Lung (tissue), 17 donors: ENCODE measurements at places on chromosomes 7 and 10. TPM values are rescaled to one million over a fixed set of nuclear protein-coding genes. Genes with fewer than 3 reads are reported as not detected.

VWDE gene
- 1.7 TPM for total RNA-seq

SLC39A12 gene
- total RNA-seq = not detected

PON1 gene
- 0.20 TPM for total RNA-seq

- H3K4me1 ChIP-seq = peaks cover 32% of the 10 kb centered on the region
- no peaks in the 10 kb centered on the region for H3K27me3 ChIP-seq
- DNase-seq = no peak
- no peak overlapping the region for H3K4me3 ChIP-seq
- no peak overlapping the region for H3K27ac ChIP-seq
These were observed 41.9 kb downstream of the AP5Z1 start for GRCh38 chr7:4817178-4817901.

ZNF365 gene
- 0.80 TPM for total RNA-seq

- H3K27me3 ChIP-seq = no peaks in the 10 kb centered on the region
- no peak overlapping the region for H3K4me3 ChIP-seq
- peak overlapping the region; percentile 94 for H3K27ac ChIP-seq
- H3K36me3 ChIP-seq = no peaks in the 10 kb centered on the region
These were observed 33.2 kb downstream of the WBP1L start for GRCh38 chr10:102776779-102777456.

GRCh38 chr7:114070246-114070645 lies 151.4 kb upstream of the PPP1R3A start:
- H3K27me3 ChIP-seq = no peaks in the 10 kb centered on the region
- no peaks in the 10 kb centered on the region for H3K4me1 ChIP-seq
- no peak overlapping the region for H3K27ac ChIP-seq
- DNase-seq = no peak
- H3K36me3 ChIP-seq = no peaks in the 10 kb centered on the region

- no peaks in the 10 kb centered on the region for H3K36me3 ChIP-seq
- H3K4me3 ChIP-seq = no peak overlapping the region
- peaks cover 3% of the 10 kb centered on the region for H3K4me1 ChIP-seq
- no peaks in the 10 kb centered on the region for H3K27me3 ChIP-seq
- no peak for DNase-seq
These were observed 92.9 kb downstream of the DNAJB6 start for GRCh38 chr7:157429680-157430224.

ADAM12 gene
- 1.3 TPM for total RNA-seq

CYP51A1 gene
- 160 TPM for total RNA-seq
